ENCODE measurements at places on chromosomes 7 and 10. TPM values are rescaled to one million over a fixed set of nuclear protein-coding genes. Genes with fewer than 3 reads are reported as not detected.

DNA sequence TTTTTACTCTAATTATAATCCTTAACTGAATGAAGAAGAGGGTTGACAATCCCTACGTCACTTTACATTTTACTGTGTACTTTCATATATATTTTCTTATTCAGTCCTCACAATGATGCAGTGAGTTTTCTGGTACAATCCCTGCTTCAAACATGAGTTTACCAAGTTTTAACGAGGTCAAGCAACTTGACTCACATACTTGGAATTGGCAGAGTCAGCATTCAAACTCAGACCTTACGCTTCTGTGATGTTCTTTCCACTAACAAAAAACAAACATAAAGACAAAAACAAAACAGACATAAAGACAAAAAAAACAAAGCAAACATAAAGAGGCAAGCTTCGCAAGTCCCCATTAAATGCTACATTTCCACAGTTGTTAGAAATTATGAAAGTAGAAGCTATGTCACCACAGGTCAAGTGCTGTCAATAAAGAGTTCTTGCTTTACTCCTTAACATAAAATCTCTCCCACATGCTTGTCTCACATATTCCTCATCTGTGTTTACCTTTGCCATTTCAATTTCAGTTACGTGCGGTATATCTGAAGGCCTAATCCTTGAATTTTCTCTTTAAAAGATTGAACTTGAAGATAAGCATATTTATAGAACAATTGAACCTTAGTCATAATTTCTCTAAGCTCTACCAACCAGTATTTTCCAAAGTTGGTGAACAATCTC lies 217.3 kb downstream of the CELF2 start:
- no peak for DNase-seq

- DNase-seq = no peak
Observed at GRCh38 chr7:133821171-133821570, 306.0 kb upstream of the LRGUK start.

DNA sequence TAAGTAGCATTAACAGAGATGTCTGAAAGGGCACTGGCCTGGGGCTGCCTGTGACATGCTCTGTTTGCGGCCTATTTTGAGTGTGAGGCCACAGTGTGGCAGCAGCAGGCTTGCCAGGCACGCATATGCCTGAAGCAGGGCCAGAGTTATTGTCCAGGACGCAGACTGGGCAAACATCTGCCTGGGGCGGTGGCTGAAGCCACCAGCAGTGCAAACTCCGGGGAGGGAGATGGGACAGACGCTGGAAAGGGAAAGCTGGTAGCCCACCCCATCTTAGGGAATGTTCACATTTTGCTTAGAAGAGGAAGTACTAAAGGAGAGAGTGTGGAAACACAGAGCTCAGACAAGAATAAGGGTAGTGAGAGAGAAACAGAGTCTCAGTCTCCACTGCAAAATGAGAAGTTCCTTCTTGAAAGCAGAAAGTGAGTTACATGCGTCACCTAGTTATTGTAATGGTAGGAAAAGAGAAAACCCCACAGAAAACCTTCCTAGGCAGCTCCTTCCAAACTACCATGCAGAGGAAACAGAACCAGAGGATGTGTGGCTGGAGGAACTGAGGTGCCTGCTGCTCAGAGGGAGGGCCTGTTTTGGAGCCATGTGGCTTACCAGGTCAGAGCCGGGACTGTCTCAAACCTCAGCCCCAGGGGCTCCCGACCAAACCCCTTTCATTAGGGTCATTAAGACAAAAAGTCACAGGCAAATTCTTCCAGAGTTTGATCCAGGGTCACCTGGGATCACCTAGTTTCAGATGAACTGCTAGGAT lies 14.5 kb downstream of the AKR1B1 start:
- no peak for DNase-seq

Gene CLEC2L
- polyA plus RNA-seq = 1.5 TPM

- DNase-seq = no peak
Observed at GRCh38 chr10:119496273-119496672, 46.2 kb downstream of the RGS10 start.

GRCh38 chr7:38476764-38477163 lies 154.4 kb downstream of the AMPH start:
- no peak for DNase-seq

GRCh38 chr10:72173262-72173618 lies 42.6 kb upstream of the ANAPC16 start:
- no peak for DNase-seq

DNA sequence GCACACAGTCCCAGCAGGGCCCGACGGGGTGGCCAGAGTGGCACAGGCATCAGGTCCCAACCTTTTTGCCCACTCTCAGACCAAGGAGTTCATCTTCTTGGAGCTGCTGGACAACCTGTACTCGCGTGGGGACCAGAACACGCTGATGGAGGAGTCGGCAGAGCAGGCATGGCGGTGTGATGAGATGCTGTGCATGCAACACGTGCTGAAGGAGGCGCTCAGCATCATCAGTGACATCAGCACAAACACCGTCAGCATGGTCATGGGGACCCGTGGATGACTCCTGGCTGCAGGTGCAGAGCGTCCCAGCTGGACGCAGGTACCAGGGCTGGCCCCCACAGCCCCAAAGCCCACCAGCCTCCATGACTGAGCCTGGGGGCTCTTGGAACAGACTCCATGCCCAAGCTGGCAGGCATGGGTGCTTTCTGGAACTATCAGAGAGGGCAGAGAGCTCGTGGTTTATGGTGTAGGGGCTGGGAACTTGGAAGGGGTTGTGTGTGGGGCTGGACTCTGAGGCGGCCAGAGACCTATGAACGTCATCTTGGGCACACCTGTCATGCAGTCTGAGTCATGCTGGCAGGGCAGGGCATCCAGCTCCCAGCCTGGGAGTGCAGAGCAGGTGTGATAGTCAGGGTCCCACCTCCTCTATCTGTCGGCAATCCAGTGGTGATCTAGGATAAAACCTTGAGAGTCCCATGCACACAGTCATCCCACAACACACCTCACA lies 8.2 kb upstream of the MTPAP start:
- no peak for DNase-seq

Gene PTN
- polyA plus RNA-seq = 98.3 TPM

- no peak for DNase-seq
Observed at GRCh38 chr7:86833360-86833759, 189.7 kb downstream of the GRM3 start.

- peak; percentile 11 for DNase-seq
Observed at GRCh38 chr7:140745266-140746058, 49.0 kb downstream of the NDUFB2 start.

GRCh38 chr10:116646502-116646901 lies 25.7 kb downstream of the PNLIPRP2 start:
- no peak for DNase-seq

- no peak for DNase-seq
Observed at GRCh38 chr7:16404636-16405035, 16.7 kb downstream of the CRPPA start.

Measured in large intestine (tissue), 12 donors.